ENCODE measurements at places on chromosomes 16 and 17.
A peak's percentile ranks its signal among the peaks of the same experiment; 100 is the strongest.

DNA sequence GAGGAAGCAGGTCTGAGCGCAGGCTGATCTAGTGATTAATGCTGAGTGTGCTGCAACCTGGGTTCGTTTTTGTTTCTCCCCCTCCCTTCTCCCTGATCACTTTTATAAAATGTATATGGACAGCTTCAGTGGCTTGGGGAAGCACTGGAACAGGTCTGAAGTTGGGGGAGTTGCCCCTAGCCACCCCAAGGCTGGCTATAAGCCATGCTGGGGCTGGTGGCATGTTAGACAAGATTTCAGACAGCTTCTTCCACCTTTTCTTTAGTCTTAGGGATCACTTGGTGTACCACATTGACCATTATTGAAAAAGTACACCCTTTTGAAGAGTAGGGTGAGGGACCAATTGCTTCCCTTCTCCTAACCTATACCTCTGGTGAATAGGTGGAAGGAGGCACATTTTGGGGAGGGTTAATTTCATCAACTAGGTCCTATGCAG is 3.8 kb upstream of the VAC14 start:
- DNase-seq = no peak

- DNase-seq = no peak
Observed at GRCh38 chr16:22668318-22668717, 145.6 kb upstream of the HS3ST2 start.

DNA sequence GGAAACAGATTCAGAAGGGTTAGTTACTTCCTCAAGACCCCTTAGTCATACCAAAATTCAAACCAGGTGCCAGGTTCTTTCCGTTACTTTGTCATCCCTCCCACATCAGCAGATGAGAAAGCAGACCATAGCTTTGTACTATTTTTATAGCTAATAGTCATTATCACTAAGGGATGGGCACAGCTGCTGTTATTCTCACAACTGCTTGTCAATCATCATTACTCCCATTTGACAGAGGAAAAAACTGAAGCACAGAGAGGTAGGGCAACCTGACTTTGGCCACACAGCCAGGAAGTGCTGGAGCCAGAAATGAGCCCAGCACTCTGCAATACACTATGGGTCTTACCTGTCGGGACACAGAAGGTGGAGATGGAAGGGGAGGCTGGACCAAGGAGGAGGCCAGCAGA is 30.0 kb downstream of the TEKT5 start:
- DNase-seq = no peak

DNA sequence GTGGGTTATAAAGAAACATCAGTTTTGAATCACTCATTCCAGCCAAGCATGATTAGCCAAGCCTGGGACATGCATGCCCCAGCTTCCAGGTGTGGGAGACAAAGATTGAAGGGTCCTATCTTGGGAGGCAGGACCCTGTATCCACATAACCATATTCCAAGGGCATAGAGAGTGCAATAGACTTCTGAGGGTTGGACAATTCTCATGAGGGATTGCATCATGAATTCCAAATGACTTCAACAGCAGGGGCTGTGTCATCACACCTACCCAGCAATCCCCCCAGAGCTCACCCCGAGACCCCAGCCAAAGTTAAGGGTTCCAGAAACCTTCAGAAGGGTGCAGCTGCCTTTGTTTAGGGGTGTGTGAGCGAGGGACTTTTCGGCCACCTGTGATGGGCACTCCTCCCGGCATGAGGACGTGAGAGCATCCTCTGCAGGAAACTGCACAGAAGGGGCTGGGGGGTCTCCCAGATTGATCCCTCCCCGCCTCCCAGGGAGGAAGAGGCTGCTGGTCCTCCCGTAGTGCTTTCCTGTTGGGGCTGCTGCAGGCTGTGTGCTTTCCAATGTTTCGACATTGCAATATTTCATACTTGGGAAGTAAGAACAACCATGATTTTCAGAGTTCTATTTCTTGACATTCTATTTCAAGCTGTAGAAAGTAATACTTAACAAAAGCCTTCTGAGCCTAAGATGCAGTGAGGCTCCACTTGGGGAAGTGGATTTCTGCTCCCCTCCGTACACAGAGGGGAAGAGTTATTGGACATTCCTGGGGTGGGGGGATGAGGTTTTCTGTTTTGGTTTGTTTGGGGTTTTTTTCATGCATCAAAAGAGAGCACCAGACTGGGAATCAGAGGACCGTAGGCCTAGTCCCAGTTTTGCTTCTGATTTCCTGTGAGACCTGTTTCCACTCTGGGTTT is 13.3 kb upstream of the PITPNM3 start:
- no peak for DNase-seq

DNA sequence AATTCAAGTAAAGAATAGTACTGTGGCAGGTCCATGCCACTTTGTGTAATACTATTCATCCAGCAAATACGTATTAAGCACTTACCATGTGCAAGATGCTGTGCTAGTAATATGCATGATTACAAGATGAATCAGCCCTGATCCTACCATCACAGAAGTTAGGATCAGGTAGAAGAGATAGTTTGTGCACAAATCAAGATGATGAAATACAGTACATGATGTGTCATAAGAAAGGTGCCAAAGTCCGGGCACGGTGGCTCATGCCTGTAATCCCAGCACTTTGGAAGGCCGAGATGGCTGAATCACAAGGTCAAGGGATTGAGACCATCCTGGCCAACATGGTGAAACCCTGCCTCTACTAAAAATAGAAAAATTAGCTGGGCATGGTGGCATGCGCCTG is 10.9 kb downstream of the COG4 start:
- peak; percentile 48 for DNase-seq

DNA sequence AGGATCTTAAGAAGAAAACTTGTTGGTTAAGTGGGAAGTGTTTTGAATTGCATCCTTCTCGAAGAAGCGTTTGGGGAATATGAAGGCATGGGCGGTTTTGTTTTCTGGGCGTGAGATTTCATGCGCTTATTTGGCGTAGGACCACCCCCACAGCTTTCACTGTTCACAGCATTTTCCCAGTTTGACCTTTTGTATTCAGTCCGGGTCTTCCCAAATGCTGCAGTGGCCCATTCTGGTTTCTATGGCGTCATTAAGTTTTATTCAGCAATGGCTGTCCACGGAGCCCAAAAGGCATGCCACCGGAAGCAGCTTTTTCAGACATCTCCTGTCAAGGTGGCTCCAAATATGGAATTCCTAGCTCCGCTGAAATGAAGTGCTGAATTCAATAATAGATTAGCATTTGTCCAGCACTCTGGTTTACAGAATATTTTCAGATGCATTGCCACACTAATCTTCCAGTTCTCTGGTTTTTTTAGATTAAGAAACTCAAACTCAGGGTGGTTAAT is 90.6 kb upstream of the FBXO47 start:
- DNase-seq = no peak
